NCI-H748 treated with DMSO at 0.1 percent for 48 hours (cell line): ENCODE measurements at places on chromosomes 7 and 10.

- DNase-seq: no peak
Measured at GRCh38 chr10:132292287-132293200, 15.2 kb downstream of the STK32C start.

GRCh38 chr10:97737770-97738265 is 890 bp downstream of the ZFYVE27 start:
- no peak for DNase-seq

DNA sequence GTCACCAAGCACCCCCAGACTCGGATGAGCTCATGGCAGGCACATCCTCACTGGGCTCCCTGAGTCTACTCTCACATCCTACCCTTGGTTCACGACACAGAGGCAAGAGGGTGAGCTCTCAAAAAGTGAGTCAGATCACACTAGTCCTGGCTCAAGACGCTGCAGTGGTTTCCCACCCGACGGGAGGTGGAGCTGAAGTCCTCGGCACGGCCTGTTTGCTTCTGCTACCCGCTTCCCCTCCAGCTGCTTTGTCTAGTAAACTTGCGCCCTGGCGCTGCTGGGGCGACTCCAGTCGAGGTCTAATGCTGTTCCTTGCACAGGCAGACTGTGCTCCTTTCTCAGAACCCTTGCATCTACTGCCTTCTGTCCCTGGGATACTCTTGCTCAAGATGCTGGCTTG is 13.5 kb upstream of the SFMBT2 start:
- DNase-seq: no peak

DNA sequence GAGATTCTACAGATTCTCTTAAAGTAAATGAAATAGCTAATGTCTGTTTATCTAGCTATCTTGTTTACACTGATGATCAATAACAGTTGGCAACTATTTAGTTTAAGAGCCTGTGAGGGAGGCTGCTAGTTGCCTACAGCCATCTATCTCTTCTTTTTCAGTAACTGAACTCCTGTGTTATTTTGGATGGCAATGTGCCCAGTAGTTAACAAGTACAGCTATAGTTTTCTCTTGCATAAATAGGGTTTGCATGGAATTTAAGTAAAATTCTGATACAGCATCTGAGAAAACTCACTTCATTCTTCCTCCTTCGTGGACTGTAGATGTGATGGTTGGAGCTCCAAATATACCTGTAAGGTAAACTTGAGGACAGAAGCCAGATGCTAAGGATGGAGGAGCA is 219.5 kb upstream of the POT1 start:
- DNase-seq: no peak

DNA sequence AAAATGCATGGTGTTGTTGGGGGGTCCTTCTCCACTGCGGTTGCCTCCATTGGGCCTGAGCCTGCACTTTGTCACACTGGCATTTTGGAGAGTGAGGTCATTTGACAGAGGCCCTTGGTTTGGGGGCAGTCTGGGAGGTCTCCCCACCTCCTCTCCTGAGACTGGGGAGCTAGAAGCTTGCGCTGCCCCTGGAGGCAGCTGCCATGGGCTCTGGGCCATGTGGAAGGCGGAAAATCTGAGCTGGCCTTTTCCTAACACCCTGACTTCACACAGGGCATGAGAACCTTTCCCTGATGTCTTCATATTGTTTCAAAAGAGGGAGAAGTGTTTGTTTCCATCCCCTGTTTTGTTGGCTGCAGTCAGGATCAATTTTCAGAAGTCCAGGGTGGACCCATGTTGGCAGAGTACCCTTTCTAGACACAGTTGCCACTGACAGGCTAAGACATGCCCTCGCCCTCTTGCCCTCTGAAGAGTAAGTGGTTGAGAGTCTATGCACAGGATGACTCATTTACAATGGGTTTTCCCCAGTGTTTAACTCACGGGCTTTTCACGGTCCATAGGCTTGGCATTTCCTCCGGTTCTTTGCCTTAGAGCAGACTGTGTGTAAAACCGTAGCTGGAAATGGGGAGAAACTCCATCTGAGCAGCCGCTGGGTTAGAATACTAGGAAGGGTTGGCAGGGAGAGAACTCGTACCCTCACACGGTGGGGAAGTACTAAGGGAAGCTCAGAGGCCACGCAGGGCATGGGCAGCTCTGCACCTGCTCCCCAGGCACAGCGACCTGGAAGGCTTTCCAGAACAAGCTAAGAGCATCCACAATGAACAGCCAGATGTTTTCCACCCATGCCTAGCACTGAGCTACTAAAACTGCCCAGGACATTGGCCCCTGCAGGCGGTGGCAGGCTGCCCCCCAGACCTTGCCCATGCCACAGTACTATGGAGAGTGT is 655.0 kb downstream of the SDK1 start:
- DNase-seq: no peak

DNA sequence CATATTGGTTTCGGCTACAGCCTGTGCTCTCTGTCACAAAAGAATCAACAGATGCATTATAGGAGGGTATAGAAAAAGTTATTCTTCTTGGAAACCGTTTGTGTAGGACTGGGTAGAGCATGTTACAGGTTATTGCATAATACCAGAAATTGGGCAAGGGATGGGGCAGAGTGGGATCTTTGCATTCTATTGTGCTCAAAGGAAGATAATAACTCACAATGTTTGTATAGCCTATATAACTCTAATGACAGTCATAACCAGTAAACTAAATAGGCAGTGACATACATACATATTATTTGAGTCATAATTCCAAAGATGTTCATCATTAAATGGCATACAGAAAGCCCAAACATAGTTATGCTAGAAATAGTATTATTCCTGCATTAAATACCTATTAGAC is 179.7 kb downstream of the XPNPEP1 start:
- DNase-seq: no peak

DNA sequence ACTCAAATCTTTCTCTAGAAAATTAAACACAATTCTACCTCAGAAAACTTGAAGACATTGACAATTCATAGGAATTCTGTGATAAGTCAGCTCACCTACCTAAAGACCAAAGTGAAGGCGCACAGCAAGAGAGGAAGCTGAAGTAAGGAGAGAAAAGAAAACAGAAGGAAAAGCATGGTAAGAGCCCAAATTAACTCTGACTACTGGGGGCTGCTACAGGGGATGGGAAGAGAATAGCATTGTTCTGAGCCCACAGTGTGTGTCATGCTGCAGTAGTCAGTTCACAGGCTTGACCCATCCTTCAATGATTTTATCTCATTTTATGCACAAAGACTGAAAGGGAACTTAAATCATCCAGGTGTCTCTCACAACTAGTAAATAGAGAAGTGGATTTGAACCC is 111.3 kb downstream of the PTEN start:
- DNase-seq: no peak

GRCh38 chr7:152677808-152678670 is 2.1 kb upstream of the XRCC2 start:
- DNase-seq: peak; percentile 96

- DNase-seq: peak; percentile 52
Measured at GRCh38 chr7:85274454-85274853, 87.6 kb upstream of the SEMA3D start.

GRCh38 chr10:84138478-84139125 is 707 bp upstream of the GHITM start:
- no peak for DNase-seq

DNA sequence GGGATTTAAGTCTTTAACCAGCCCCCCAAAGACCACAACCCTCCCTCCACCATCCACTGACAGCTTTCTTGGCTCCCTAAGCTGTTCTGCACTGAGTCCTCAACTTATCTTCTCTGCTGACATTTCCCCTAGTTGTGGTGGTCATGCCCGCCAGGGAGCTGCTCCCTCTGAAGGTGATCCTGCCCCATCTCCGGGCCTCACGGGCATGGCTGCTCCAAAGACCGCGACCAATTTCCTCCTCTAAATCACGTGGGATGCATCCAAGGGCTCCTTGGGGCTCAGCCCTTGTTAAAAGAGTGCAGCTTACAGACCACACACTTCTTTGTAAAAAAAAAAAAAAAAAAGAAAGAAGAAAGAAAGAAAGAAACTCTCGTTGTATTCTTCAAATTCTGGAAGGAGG is 27.1 kb upstream of the KLF6 start:
- DNase-seq: no peak

DNA sequence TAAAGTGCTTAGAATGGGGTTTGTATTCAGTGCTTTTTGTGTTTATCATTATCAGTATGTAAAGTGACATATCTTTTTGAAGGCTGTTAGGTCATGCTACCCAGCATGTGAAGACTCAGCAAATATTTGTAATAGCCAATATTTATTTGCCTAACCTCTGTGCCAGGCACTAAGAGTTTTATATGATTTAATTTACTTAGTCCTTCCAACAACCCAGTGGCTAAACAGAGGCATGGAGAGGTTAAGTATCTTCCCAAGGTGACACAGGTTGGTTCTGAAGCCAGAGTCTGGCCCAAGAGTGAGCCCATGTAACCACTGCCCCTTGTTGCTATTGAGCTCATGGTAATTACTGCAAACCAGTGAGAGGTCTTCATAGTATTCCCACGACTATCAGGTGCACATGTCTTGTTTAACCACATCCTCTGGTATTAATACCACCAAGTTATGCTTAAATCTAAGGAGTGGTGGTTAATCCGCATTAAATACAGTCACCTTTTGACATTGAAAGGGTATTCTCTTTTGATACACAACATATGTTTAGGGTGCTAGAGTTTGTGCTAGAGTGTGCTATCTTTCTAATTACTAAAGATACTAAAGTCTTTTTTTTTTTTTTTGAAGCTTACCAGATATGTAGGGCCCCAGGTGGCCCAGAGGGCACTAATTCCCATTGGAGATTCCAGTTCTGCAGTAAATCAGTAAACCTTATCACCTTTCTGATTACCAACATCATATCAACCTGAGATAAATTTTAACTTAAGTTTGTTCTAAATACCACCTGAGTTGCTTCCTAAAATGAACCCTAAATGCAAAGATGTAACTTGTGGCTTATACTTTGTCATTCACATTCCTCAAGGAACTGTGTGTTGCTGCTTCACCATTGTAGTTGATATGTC is 2.9 kb downstream of the ADD3 start:
- no peak for DNase-seq

- no peak for DNase-seq
Measured at GRCh38 chr7:91628742-91629141, 251.8 kb downstream of the MTERF1 start.
